CD4-positive, alpha-beta T cell treated with Interleukin-12 subunit alpha and Interleukin-12 subunit beta, for 1 hour (primary cell): ENCODE measurements at places on chromosomes 6 and 20.

- no peak for DNase-seq
Observed at GRCh38 chr20:32533732-32534131, 51.4 kb downstream of the NOL4L start.

GRCh38 chr20:47156301-47157137 lies 200.0 kb downstream of the ZMYND8 start:
- no peak for DNase-seq

- no peak for DNase-seq
Observed at GRCh38 chr20:11001764-11002540, 328.2 kb upstream of the JAG1 start.

GRCh38 chr6:95785785-95786184 lies 208.4 kb downstream of the MANEA start:
- DNase-seq: no peak
